GM12864 (cell line): ENCODE measurements at places on chromosomes 16 and 17.

- DNase-seq, result no peak
These were observed 4.8 kb upstream of the SP6 start for GRCh38 chr17:47855737-47856136.

GRCh38 chr17:17944743-17945142 is 27.5 kb downstream of the TOM1L2 start:
- DNase-seq, result no peak

- no peak for DNase-seq
These were observed 73.1 kb downstream of the IRF8 start for GRCh38 chr16:85971902-85972638.

DNA sequence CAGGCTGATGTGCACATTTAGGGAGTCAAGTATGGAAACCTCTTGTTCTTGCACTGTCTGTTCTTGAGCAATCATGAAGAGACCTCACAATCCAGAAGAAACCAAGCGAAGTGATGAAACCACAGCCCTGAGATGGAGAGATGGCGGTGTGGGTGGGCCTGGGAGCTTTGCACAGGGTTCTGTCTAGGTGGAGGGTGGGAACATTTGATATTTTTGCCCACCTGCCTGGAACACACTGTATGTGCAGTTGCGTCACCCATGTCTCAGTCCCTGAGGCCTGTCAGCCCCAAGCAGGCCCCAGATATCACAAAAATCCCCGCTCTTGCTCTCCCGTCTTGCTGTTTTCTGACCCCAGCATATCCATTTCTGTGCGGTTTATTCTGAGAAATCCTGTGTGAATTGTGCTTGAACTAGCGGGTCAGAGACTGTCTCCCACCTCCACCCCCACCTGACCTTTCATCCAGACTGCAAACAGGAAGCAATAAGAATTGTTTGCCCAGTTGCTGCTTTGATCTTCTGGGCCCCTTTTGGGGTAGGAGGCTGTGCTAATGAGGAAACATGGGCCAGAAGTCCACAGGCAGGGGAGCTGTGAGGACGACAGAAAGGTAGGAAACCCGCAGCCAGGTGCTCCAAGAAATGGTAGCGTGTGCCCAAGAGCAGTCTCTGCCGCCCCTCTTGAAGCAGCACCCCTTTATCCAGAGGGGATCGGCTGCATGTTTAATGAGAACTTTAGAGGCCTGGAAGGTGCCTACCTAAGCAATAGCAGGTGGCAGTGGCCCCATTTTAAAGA is 183.8 kb downstream of the CCDC182 start:
- DNase-seq, result no peak

DNA sequence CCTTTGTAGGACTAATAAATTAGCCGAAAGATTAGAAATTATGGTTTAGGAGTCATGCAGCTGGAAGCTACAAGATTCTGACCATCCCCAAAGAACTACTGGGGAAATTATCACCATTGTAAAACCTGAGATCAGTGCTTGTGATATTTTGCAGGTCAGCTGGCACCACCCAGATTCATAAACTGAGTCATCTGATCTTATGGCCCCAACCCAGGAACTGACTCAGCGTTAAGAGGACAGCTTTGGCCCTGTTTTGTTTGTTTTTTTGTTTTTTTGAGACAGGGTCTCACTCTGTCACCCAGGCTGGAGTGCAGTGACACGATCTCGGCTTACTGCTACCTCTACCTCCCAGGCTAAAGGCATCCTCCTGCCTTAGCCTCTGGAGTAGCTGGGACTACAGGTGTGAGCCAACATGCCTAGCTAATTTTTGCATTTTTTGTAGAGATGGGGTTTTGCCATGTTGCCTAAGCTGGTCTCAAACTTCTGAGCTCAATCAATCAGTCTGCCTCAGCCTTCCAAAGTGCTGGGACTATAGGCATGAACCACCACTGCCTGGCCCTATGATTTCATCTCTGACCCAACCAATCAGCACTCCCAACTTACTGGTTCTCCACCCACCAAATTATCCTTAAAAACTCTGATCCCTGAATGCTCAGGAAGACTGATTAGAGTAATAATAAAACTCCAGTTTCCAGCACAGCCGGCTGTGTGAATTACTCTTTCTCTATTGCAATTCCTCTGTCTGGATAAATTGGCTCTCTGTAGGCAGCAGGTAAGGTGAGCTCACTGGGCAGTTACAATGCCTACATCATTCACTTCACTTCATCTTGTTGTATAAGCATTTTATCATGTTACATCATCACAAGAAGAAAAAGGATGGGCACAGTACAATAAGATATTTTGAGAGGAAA is 79.4 kb upstream of the KSR1 start:
- no peak for DNase-seq

GRCh38 chr16:51449441-51449840 is 298.4 kb upstream of the SALL1 start:
- DNase-seq, result no peak

DNA sequence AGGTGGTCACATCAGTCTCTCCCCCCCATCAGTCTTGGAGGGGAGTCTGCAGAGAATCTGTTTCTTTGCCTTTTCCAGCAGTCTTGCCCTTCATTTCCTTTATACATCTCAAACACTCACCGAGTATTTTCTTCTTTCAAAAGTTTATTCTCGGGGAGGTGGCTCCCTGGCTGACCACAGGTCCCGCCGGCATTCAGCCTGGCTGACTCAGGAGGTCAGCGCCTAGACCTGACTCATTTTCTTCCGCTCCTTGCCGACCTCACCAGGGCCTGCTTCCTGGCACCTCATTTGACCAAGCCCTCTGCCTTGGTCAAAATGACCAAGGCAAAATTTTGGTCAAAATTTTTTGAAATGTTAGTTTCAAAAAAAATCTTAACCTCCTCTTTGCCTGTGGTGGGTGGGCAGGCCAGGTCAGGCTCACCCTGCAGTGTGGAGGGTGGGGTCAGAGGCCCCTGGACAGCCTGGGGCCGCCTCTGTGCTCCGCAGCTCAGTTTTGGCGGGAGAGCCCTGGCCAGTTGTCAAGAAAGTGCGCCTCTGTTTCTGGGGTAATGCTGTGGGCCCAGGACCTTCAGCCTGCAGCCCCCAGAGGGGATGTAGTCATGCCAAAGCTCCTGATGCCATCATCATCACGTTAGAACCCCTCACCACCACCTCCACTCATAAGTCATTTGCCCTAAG is 165.6 kb downstream of the SPECC1 start:
- no peak for DNase-seq

DNA sequence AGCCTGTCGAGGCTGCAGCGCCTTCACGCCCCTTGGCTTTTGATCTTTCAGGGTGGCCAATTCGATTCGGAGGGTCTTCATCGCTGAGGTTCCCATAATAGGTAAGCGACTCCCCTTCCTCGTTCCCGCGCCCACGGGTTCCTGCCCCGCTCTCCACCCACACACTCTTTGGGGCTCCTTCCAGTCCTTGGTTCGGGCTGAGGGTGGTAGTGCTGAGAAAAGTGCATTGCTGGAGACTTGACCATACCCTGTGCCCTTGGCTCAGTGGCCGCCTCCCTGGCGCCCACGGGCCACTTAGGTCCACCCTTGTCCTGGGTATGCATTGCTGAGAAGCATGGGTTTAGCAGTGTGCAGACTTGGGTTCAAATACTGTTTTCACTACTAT is 491 bp downstream of the POLR2C start:
- DNase-seq, result no peak
